ENCODE measurements at places on chromosomes 6 and 20.

GRCh38 chr6:113010196-113010989 is 663.3 kb downstream of the RFPL4B start:
- no peak for DNase-seq

DNA sequence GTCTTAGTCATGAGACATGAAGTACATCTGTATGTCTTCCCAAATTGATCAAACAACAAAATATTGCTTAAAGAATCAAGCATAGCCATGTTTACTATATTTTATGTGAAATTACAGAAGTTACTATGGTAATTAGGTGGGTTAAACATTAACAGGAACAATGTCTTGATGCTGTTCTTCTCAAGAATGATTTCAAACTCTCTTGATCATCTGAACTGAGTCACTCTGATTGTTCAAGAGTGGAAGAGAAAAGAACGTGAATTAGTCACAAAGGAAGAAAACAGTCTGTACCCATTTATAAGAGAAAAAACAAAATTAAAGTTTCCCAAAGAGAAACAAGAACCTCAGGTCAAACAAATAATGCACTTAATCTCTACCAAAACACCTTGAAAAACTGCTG is 62.2 kb upstream of the NUP153 start:
- no peak for DNase-seq

DNA sequence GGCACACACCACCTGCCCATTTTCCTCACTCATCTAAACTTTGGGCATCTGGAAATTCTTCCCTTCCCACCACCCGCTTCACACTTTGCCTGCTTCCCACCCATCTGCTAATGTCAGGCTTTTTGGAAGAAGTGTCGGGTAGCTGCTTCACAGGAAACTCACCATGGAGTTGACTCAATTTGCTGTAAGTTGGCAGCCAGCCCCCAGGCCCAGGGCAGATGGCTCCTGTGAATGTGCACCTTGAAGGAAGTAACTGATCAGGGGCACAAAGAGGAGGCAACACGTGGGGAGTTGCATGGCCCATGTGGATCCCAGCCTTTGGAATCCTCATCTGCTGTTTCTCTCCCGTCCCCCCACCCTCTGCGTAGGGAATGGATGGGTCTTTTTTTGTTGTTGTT is 87.3 kb downstream of the PPP1R14C start:
- DNase-seq = no peak

GRCh38 chr6:43082806-43083655 is 6.9 kb downstream of the PTK7 start:
- DNase-seq = no peak

- DNase-seq = no peak
These were observed 265.9 kb upstream of the CDYL start for GRCh38 chr6:4510317-4510716.

- DNase-seq = no peak
These were observed 48.6 kb downstream of the CHMP4B start for GRCh38 chr20:33859751-33860150.

DNA sequence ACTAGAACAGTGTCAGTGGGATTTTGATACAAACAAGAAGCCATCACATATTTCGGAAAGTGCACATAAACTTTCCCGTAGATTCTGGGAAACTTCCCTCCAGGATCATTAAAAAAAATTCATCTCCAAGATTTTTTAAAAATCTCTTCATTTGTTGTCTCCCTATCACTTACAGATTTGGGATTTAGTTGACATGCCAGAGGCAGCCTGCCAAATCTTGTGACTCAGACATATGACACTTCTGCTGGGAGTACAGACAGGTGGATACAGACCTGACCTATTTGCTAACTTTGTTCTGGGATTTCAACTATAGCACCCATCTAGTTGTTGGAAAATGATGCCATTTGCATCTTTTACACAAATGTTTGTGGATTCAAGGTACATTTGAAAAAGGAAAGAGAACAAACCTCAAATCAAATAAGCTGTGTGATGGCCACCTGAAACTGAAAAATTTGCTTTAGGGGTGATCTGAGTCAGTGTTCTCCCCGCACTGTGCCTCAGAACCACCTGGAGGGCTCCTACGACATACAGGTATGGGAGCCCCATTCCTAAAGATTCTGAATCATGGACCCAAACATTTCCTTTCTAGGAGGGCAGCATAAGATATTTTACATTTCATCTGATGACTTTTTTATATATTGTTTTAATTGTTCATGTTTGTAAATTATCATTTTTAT is 21.9 kb upstream of the CD2AP start:
- DNase-seq = no peak

GRCh38 chr20:50286609-50287008 is 96.0 kb downstream of the CEBPB start:
- DNase-seq = no peak

DNA sequence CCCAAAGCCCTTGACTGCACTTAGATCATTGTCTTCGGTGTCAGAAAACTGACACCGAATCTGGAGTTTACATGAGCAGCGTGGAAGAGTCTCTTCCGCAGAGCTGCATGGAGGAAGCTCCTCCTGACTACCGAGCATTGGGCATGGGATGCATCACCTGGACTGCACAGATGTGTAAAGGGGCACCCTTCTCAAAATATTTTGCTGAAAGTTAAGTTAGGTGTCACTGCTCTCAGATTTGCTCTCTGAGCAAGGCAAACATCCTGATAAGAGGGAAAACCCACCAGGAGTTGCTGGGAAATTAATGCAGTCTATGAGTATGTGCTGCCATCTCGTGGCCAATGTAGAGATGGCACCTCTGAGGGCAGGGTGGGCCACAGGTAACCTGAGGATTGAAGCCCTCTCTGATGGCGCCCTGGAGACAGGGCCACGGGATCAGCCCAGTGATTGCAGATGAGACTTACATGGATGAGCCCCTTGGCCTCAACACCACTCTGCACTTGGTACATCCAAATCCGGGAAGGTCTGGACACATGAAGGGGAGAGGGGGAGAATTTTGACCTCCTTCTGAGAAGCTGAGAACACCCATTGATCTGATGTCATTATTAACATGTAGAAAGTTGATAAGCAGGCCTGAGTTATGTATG is 129.9 kb downstream of the LPA start:
- no peak for DNase-seq

GRCh38 chr6:41135062-41135832 is 18.9 kb downstream of the TREML1 start:
- no peak for DNase-seq

GRCh38 chr20:46250772-46251171 is 57.5 kb downstream of the CDH22 start:
- no peak for DNase-seq

DNA sequence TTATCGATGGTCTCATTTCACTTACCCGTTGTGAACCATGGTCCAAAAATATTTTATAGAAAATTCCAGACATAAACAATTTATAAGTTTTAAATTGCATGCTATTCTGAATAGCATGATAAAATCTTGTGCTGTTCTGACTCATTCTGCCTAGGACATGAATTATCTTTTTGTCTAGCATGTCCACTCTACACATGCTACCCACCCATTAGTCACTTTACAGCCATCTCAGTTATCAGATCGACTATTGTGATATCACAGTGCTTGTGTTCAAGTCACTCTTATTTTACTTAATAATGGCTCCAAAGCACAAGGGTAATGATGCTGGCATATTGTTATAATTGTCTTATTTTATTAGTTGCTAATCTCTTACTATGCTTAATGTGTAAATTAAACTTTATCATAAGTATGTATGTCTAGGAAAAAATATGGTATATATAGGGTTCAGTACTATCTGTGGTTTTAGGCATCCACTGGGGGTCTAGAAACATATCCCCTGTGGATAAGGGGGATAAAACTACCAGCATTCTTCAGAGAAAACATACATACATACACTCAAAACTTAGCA is 252.0 kb upstream of the HTR1E start:
- DNase-seq = no peak

- DNase-seq = no peak
These were observed 40.7 kb upstream of the MROH8 start for GRCh38 chr20:37219751-37220668.

GRCh38 chr20:15061955-15062354 is 724.5 kb upstream of the FLRT3 start:
- no peak for DNase-seq

Measured in AG04449 (cell line).